ENCODE measurements at places on chromosomes 6 and 20. TPM values are rescaled to one million over a fixed set of nuclear protein-coding genes. Genes with fewer than 3 reads are reported as not detected.

DNA sequence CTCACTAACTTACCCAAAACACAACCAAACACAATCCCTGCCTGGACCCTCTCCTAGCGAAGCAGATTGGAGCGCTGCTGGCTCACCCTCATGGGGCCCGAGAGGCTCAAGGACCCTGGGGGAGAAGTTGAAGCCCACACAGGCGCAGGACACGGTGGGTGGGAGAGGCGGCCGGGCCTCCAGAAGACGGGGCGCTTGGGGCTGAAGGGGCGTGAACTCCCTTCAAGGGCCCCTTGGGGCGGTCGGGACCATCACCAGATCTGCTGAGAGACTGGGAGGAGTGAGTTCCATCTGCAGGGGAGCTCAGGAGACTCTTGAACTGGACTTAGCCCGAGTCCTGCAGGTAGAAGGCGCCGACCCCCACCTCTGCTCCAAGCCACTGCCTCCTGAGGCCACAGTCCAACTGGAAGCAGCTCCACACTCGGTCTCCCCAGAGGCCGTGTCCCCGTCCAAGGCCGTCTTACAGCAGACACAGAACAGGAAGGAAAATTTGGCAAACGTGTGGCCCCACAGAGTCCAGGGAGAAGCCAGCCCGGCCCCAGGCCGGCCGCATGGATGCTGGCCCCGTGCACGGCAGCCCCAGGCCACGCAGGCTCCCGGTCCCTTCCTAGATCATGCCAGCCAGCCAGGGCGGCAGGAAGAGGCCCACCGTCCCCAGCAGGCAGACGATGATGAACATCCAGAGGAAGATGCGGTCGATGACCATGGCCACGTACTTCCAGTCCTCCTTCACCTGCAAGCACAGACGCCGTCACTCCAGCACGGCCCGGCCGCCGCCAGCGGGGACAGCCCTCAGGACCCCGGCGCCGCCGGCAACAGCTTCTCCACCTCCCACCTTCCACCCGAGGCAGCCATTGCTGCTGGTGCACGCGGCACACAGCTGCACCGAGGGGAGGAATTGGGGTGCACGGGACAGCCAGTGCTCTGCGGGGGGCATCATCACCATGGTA lies 14.7 kb downstream of the CHRNA4 start:
- no peak for DNase-seq

GRCh38 chr20:46291401-46291800 lies 16.9 kb downstream of the CDH22 start:
- no peak for DNase-seq

- peak; percentile 84 for DNase-seq
Measured at GRCh38 chr6:163180874-163181541, 233.5 kb upstream of the QKI start.

- no peak for DNase-seq
Measured at GRCh38 chr20:7085467-7085866, 318.0 kb downstream of the BMP2 start.

The ZNF391 gene
- total RNA-seq = 4.4 TPM

GRCh38 chr6:30626484-30627366 lies at the start of gene ATAT1:
TSS of gene ATAT1 (plus strand) at chr6:30626874.
- peak; percentile 94 for DNase-seq

- DNase-seq = peak; percentile 38
Measured at GRCh38 chr20:54479138-54479906, 3.9 kb downstream of the DOK5 start.

The COL19A1 gene
- total RNA-seq = not detected

DNA sequence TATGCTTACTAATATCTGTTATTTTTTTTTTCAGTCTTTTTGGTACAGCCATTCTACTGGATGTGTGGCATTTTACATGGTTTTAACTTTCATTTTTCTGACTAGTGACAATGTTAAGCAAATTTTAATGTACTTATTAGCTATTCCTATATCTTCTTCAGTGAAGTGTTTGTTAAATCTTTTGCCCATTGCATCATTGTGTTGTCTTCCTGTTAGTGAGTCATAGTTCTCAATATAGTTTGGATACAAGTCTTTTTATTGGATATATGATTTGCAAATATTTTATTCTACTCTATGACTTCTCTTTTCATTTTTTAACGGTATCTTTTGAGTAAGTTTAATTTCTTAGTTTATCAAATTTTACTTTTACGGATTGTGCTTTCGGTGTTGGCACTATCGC lies 519.4 kb downstream of the CDKAL1 start:
- DNase-seq = no peak

DNA sequence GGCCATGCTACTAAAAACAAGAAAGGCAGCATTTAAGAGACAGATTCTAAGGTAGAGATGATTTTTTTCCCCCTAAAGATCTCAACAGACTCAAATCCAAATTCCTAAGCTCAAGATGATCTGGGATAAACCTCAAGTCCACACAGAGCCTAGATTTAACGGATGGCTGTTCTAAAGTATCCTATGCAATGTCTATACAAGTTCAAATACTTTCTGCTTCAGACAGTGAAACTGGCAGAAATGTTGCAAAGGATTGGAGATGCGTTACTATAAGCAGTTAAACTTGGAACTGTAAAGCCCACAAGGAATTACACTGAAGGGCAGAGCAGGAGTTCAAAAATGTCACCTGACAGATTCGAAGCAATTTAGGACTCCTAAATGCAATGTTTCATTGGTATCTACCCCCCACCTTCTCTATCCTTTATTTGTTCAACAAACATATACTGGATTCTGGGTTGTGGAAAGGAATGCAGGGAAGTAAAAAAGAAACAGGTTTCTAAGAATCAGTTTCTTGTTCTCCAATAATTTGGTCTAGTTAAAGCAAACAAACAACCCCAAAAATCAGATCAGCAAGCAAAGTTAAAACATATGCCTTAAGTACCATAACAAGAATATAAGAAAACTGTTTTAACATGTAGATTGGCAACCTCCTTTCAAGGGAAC lies 1.6 kb downstream of the DNAAF9 start:
- DNase-seq = no peak

DNA sequence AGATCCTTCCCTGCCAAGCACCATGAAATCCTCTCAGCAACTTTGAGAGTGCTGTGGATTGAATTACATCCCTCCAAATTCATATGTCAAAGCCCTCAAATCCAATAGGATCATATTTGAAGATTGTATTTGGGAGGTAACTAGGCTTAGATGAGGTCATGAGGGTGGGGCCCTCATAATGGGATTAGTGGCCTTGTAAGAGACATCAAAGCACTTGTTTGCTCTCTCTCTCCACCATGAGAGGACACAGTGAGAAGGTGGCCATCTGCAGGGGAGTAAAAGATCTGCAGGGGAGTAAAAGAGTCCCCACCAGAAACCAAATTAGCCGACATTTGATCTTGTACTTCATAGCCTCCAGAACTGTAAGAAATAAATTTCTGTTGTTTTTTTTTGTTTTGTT lies 298.2 kb downstream of the SAMD5 start:
- DNase-seq = no peak

- DNase-seq = no peak
Measured at GRCh38 chr6:26034905-26035304, 52.3 kb upstream of the HFE start.

The LY86 gene
- not detected for total RNA-seq

The HLA-DRB1 gene
- 25.9 TPM for total RNA-seq

DNA sequence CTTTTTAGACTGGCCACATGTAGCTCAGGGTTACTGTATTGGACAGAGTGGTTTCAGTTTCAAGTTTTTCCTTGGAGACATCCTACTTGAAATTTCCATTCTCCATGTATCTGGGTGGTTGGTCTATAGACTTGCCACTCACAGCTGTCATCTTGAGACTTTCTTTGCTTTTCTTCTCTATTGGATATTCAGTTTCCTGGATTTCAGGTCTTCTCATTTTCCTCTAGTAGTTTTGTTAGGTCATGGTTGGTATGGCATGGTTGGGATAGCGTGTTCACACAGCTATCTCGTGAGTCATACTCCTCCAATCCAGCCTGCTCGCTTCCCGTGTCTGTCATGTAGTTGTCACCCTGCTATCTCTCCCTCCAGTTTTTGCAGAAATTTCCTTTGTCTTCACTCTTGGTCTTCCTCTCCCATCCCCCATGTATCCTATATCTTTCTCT lies 48.3 kb downstream of the PTPN1 start:
- no peak for DNase-seq

DNA sequence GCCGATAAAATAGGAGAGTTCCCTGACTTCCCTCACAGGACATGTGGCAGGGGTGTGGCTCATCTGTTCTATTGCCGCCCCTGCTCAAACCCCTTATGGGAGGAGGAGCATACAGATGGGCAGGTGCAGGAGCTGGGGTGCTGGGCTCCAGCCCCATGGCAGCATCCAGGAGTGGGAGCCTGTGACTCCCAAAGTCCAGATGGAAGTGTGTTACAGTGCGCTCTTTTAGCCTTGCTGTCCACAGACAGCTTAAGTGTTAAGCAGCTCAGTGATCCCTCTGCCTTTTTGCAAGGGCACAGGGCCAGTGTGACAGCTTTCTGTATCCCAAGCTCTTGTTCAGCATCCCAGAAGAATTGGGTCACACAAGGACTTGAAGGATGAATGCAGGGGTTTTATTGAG lies 212.3 kb upstream of the MYLIP start:
- DNase-seq = no peak

GRCh38 chr6:140183881-140184280 lies 809.4 kb upstream of the CITED2 start:
- no peak for DNase-seq

The CALHM4 gene
- total RNA-seq = not detected

DNA sequence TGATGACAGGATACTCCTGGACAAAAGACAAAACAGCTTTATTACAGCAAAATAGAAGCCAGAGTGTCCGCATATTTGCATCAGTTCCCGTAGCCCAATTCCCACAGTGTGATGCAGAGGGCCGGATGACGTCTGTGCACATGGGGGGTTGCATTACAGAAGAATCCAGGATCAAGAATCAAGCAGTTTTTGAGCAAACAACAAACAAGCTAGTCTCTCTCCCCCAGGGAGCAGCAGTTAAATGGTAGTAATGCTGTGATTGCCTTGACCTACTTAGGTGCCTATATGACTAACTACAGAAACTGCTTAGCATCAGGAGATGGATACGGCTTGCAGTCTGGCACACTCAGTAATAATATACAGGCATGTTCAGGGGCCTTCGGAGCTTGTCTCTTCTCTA lies 3.2 kb upstream of the SDHAF4 start:
- no peak for DNase-seq

- DNase-seq = no peak
Measured at GRCh38 chr6:1232578-1232977, 79.3 kb upstream of the FOXQ1 start.

The PARD6B gene
- total RNA-seq = 27.4 TPM

DNA sequence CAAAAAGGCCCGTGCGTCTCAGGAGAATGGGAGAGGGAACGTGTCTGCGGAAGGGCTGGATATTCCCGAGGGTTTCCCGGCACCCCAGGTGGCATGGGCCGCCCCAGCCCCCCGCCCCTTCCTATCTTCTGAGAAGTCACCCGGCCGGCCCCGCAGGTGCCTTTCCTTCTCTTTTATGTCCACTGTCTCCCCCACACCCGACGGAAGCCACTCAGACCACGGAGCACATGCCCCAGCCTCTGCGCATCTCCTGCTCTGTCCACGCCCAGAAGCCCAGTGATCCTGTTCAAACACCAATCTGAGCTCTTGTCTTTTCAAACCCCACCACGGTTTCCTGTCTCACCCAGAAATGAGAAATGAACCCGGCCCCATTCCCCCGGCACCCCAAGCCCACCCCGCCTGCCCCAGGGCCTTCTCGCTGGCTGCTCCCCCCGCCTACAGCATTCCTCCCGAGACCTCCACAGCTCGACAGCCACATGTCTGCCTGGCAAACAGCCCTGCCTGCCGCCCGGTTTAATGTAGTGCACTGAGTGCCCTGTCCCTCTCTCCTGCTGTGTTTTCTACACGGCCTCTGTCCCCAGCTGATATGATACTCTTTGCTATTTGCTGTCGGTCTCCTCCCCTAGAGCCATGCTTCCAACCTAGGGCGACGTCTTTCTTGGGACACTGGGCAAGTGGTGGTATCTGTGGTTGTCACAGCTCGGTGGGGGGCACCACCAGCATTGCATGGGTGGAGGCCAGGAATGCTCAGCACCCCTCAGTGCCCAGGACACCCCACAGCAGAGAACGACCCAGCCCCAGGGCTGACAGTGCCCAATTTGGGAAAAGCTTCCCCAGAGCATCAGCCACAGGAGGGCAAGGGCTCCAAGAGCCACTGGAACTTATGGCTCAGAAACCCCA lies 182.7 kb downstream of the TAF4 start:
- DNase-seq = no peak

GRCh38 chr20:36548006-36548315 lies 6.6 kb downstream of the MYL9 start:
- peak; percentile 75 for DNase-seq

All from H9 (cell line).